ENCODE measurements at places on chromosomes 5 and 9.

GRCh38 chr9:69180200-69180599 lies 6.1 kb downstream of the TJP2 start:
- no peak for DNase-seq

- DNase-seq: no peak
Measured at GRCh38 chr5:120509053-120509452, 45.0 kb downstream of the PRR16 start.

- no peak for DNase-seq
Measured at GRCh38 chr5:146009020-146009419, 72.6 kb downstream of the SH3RF2 start.

DNA sequence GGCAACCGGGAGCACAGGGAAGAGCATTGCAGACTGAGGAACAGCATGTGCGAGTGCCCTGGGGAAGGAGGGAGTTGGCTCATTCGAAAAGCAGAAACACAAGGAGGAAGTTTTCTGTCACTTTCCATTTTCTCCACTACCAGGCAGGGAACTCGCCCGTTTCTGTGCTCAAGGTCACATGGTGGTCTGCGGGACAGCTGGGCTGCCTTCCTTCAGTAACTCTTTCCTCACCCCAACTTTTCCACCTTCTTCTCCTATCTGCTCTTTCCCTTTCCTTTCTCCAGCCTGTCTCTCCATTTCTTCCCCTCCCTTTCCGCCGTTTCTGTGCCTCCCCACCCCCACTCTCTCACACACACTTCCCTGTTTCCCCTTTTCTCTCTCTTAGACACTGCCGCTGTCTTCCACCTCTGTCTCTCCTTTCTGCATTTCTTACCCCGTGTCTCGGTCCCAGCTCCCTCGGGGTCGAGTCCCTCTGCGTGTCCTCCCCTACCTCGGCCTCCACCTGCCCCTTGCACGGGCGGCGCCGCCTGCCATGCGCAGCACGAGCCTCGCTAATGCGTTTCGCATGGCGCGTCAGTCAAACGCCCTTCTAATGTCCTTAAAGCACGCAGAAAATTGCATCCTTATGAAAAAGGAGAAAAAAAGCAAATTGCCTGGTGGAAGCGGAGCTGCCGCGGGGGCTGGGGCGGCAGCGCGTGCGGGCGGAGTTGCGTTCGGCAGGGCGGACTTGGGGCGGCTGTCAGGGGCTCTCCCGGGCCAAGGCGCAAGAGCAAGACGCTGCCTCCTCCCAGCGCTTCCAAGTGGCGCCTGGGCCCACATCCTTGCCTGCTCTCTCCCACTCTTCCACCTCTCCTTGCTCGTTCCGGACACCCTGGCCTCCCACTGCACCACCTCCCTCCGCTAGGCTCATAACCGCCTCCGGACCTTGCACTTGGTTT lies 9.5 kb downstream of the BARX1 start:
- DNase-seq: no peak

DNA sequence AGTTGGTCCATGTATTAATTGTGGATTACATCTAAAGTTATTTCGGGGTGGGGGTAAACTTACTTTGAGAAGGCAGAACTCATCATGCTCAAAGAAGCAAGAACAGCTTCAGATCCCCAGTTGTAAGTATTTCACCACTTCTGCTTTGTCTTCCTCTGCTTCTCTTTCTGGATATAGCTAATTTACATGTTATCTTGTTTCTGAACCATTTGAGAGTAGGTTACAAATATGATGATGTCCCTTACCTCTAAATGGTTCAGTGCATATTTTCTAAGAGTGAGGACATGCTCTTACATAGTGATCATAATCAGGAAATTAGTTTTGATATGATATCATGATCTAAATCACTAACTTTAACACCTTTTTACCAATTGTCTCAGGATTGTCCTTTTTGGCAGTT lies 11.9 kb downstream of the TRIO start:
- DNase-seq: no peak

DNA sequence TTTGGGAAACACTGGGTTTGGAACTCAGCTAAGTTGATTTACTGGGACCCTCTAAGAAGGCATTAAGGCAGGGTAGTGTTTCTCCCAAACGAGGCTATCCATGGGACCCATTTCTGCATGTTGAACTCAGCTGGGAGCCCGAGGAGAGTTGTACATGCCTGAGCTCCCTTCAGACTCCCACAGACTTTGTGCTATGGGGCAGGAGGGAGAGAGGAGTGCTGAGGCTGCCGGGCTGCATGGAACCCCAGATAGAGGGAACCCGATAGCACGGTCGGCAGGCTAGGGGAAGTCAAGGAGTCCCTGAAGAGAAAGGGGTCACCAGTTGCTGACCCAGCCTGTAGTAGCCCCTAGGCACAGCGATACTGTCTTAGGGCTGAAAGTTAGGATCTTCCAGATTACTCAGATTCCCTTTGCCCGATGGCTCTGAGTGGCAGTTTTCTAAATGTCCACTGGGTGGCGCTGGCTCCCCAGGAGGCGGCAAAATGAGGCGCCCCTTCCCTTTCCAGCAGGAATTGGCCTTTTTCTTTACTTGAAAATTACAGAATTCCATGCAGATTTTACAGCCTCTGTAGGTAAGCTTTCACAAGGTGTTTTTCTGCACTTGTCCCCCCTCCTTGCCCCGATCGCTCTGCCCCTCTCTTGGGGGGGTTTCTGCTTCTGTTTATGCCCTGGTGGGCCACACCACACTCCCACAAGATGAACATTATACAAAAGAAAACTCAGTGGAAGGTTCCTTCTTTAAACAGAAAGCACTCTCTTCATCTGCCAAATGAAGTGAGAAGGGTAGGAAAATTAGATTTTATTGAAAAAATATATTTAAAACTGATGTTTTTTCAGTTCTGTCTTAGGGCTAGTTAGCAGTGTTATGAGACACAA lies 17.8 kb downstream of the NANS start:
- no peak for DNase-seq

DNA sequence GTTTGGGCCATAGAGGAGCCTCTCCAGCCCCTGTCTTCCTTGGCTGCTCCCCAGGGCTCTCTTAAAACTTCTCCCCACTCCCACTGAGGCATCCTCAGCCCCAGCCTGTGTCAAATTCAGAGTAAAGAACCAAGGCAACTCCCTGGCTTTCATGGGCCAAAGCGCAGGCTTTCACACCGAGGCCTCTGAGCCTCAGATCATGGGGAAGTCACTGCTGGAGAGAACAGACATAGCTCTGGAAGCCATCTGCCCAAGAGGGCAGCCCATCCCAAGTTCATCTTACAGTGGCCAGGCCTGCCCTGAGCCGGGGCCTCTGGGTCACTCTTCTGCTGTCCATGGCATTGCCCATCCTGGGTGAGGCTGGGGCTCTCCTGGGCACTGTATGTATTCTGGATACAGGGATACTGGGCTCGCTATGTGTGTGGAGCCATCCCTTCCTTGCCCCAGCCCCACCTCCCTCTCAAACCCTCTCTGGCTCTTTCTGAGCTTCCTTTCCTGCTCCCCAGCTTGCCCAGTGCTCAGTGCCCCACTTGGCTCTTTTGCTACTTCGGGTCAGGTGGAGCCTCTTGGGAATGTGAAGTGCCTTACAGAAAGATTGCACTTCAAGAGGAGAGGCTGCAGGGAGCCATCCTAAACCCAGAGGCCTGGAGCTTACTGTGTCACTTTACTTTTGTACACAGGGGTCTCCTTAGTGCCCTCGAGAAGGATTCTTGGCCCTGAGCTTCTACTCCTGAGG lies 33.0 kb downstream of the TGFBI start:
- no peak for DNase-seq

DNA sequence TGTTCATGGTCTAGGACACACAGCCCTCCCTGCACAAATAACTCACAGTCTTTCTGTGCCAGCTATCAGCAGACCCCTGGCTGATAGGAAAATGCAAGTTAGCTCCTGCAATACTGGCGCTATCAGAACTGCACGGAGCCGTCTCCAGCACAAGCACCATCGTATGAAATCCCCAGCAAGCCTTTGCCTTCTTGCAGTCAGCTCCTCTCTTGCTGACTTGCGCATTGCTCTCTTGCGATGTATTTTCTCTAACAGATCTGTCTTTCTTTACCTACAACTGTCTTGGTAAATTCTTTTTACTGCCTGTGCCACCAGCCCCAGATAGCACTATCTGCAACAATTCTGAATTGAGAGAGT lies 25.1 kb upstream of the UGCG start:
- DNase-seq: no peak

DNA sequence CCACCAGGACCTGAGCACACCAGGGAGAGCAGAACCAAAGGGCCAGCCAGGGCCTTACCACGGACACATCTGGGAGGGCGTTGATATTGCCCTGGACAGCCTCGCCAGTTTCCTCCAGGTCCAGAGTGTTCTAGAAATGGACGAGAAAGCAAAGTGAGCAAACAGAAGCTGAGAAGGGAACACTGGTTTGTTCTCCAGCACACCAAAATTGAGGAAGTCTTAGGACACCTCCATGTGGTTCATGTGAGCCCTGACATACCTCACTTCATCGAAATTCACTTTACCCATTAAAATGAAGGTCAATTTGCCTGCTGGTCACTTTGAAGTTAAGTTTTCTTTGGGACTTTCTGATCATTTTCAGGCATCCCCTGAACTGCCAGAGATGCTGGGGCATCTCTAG lies 20.1 kb upstream of the AKNA start:
- DNase-seq: no peak

- no peak for DNase-seq
Measured at GRCh38 chr9:125509476-125509875, 197.5 kb downstream of the MAPKAP1 start.

- peak; percentile 0 for DNase-seq
Measured at GRCh38 chr5:161414896-161415295, 131.6 kb downstream of the GABRB2 start.

DNA sequence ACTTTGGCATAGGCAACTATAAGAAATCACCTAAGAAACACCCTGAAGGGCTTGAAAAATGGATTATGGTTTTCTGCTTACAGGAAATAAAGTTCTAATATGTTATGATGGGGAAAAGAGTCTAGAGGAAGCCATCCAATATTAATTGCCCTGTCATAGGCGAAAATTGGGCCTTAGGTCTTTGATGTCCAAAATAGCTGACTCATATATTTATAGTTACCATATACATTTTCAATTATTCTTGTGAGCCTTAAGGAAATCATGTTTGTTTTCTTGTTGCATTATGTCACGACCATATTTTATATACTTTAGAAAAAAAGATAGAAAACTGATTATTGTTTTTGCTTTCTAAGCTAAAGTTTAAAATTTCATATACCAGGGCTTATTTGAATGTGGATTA lies 509.1 kb downstream of the CDH12 start:
- DNase-seq: no peak

- no peak for DNase-seq
Measured at GRCh38 chr9:36123515-36123914, 13.0 kb upstream of the GLIPR2 start.

DNA sequence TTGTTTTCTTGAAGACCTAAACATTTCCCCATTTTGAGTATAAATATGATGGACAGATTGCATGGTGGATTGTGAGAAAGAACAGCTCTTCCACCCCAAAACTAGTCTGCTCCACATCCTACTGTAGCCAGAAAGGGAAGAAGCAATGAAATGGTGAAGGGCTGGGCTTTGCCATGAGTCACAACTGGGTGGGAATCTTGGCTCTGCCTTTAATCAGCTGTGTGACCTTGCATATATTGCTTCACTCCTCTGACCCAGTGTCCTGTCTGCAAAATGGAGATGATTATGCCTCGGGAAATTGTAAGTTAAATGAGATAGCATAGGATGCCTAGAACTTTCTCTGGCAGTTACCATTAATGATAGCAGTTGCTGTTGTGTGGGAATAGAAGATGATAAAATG lies 101.9 kb downstream of the PDE8B start:
- no peak for DNase-seq

- DNase-seq: no peak
Measured at GRCh38 chr9:122580360-122580759, 2.8 kb downstream of the OR1L8 start.

- DNase-seq: no peak
Measured at GRCh38 chr5:139431706-139432105, 7.6 kb downstream of the DNAJC18 start.

DNA sequence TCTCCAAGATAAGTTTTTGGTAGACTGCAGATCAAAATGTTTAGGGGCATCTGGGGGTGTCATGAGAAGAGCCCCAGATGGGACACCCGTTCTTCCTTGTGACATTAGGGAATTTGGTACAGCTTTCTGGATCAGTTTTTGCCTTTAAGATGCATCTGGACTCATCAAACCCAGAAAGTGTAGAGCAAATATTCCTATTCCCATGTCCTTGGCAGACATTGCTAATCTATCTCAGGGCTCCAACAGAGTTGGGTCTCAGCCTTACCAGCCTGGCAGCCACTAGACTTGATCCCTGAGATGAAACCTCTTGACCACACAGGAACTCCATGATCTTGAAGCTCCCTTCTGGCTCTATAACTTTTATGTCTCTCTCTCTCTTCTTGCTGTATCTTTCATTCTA lies 35.6 kb downstream of the ERGIC1 start:
- no peak for DNase-seq

DNA sequence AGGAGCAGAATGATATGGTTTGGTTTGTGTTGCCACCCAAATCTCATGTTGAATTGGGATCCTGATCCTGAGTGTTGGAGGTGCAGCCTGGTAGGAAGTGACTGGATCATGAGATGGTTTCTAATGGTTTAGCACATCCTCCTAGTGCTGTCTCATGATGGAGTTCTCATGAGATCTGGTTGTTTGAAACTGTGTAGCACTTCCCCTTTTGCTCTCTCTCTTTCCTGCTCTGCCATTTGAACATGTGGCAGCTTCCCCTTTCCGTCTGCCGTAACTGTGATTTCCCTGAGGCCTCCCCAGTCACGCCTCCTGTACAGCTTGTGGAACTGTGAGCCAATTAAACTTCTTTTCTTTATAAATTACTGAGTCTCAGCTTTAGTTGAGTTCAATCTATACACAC lies 756.8 kb upstream of the CDH6 start:
- no peak for DNase-seq

DNA sequence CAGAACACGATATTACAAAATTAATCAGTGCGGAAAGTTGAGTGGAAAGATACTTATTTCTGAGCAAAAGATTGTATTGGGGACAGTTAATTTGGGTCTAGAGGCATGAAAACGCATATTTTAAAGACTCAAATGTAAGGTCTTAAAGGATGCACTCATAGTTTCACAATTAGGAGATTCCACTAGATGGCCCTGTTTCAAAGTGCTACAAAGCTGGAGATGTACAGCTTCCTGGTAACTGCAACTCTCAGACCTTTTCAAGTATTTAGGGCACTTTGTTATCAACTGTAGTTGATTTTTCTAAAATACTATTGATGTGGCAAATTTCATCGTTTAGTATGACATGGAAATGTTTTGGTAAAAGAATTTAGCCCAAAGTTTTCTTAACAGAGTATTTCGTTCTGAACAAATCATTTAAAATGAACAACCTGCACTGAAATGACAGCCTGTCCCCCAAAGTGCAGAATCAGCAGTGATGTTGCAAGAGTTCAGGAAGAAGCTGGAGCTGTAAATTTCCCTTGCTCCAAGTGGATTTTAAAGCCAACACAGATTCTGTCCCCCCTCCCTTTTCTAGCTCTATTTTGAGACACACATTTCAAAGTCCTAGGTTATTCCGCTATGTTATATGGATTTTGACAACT lies 16.2 kb upstream of the NDUFB6 start:
- DNase-seq: no peak

DNA sequence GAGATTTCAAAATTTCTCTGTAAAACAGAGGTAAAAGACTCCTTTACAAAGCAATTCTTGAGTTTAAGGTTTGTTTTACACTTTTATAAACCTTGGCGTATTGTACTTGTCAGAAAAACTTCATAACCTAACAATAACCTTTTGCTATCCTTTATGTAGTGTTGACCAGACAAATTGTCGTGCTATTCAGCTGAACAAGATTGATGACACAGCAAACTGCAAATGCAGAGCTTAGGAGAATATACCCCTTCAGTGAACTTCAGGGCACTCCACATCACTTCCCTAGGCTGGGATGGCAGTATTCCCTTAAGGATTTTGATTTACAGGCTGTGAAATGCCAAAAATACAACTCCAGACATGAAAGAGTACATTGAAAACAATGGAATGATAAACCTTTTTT lies 89.2 kb upstream of the CDH18 start:
- DNase-seq: no peak

Measured in NCI-H1417 treated with DMSO at 0.1 percent for 48 hours (cell line).